Heart left ventricle (tissue), 16 donors: ENCODE measurements at places on chromosomes 1 and 21.

DNA sequence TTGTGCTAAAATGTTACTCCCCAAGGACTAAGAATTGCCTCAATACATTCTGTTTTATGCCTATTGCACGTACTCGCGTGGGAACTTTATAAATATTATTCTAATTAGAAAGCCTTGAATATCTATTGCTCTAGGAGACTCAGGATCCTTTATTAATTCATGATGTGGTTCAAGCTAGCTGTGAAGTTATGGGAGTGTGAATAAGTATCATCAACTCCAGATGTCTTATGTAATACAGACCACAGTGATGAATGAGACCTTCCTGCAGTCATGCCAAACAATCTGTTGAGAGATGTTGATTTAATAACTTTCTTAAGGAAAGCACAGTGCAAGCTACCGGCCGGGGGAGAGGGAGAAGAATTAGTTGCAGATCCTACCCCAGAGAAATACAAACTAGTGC, 519.2 kb upstream of the ZP4 start:
- no peak for DNase-seq

- no peak for DNase-seq
These were observed 25.3 kb downstream of the CLSTN1 start for GRCh38 chr1:9798236-9799130.

GRCh38 chr1:201748335-201748734, 80.6 kb upstream of the IPO9 start:
- DNase-seq: no peak

GRCh38 chr1:205604825-205605505, 26.8 kb downstream of the ELK4 start:
- no peak for DNase-seq

DNA sequence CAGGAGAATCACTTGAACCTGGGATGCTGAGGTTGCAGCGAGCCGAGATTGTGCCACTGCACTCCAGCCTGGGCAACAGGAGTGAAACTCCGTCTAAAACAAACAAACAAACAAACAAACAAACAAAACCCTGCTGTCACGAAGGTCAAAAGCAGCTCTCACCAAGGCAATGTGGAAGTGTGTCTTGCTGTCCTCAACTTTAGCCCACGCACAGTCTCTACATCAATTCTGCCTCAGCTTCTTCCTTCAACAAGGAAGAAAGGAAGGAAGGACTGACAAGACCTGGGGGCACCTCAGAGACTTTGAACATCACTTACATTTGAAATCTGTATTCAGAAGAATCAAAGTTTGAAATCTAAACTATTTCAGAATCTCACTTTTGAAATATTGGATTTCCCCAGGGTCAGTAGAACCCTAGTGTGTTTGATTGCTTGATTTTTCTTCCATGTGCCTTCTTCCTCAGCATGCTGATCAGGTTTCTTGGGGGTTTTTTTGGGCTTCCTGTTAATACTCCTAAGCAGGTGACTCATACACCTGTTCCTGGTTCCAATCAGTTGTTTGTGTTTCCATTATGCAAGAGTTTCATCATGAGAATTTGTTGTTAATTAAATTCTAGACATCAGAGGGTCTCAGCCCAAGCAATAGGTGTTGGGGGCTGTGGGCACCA, 6.5 kb upstream of the CSTB start:
- no peak for DNase-seq

GRCh38 chr1:222090103-222090502, 348.2 kb upstream of the DUSP10 start:
- no peak for DNase-seq

DNA sequence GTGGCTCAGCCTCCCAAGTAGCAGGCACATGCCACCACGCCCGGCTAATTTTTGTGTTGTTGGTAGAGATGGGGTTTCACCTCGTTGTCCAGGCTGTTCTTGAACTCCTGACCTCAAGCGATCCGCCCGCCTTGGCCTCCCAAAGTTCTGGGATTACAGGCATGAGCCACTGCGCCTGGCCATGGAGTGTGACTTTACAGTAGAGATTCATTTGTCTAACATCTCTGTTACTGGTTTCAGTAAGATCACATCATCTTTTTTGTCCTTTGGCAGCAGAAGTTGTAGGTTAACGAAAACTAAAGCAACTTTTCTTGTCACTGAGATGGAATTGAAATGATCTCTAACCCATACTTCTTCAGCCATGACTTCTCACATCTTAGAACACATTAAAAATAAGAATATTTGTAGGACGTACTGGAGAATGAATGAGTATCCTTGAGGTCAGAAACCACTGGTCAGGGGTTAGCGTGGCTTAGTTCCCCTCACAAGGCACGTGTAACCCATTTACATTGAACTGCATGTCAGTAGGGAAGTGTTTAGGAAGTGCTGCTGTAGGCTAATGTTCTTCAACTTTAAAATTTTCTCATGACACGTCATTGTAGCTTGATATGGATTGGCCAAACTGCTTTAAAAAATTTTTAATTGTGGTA, 75.9 kb downstream of the CAMTA1 start:
- DNase-seq: no peak

GRCh38 chr1:87203904-87204303, 124.8 kb upstream of the LMO4 start:
- DNase-seq: no peak

DNA sequence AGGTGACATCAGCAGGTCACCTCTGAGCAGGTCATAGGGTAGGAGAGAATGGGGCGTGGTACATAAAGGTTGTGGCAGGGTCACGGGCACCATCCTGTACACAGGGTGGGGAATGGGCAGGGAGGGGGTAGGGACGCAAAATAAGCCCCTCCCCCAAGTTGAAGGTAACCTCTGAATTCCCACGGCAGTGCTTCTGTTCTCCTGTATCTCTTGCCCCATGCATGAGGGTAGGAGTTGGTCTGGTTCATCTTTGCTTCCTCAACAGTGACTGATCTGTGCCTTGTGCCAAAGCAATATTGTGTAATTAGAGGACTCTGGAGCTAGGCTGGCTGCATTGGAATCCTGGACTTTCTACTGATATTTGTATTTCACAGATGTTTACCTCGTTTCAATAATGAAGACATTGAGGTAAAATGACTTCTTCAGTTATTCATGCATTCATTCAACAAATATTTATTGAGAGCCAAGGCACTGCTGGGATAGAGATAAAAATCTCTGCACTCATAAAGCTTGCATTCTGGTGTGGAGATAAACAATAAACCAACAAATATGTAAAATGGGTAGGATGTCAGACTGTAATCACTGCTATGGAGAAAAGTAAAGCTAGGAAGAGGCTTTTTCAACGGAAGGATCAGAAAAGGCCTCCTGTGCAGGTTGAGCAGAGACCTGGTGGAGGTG, 18.4 kb upstream of the GFI1 start:
- DNase-seq: no peak

DNA sequence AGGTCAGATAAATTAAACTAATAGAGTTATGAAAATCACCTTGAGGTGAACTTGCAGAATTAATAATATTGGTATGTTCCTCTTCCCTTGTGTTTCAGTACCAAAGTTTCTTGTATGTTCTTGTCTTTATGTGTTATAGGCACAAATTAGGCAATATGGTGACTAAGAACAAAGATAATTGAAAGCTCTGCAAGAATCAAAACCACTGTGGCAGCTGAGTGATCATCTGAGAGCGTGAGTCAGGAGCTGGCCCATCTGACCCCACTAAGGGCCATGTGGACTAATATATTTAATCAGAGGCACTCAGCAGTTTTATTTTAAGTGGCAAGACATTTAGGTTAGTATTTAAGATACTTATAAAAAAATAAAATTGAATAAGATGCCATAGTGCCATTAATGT, 12.8 kb upstream of the CASQ2 start:
- DNase-seq: no peak

- no peak for DNase-seq
These were observed 38.2 kb upstream of the FAM89A start for GRCh38 chr1:231078250-231078649.

GRCh38 chr1:13699936-13700520, at the start of gene PRDM2:
PRDM2 (plus strand) TSS chr1:13700188; CDS start chr1:13715606, 15,418 bp downstream.
- peak; percentile 70 for DNase-seq

DNA sequence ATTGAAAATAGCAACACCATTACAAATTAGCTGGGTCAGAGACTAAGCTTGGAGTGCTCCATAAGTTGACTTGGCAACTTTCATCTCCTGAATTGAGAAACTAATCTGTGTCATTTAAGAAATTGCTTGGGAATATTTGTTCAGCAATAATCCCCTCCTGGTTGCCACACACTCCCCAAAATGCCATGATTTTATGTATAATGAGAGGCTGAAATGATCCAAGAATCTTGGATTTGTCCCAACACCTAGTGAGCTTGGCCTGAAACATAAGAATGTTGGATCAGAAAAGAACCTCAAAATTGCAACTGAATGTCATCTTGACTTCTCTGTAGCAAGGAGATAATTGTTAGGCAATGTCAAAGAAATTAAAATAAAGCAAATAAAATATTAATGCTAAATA, 805.9 kb upstream of the ADAMTS5 start:
- no peak for DNase-seq

- no peak for DNase-seq
These were observed 81.4 kb downstream of the RUNX1 start for GRCh38 chr21:34967509-34968289.

DNA sequence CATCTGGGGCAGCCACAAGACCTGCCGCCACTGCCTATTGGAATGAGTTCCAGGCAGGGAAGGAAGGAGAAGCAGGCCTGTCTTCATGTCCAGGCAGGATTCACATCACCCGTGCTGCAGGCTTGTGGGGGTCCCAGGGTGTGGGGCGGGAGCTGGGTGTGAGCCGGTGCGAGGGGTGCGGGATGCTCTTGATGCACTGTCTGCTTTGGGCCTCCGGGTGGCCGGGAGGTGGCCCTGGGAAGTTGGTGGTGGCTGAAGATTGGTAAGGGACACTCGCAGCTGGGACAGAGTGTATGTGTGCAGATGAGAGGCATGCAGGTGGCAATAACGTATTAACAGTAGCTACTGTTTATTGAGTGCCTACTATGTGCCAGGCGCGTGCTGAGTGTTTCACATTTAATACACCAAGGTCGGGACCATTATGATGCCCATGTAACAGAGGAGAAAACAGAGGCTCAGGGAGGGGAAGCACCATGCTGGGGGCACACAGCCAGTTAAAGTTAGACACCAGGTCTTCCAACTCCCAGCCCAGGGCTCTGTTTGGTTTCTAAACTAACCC, 3.3 kb downstream of the CROCC start:
- DNase-seq: no peak

GRCh38 chr1:36692465-36693160, 209.9 kb upstream of the CSF3R start:
- DNase-seq: no peak
